CD4-positive, alpha-beta T cell (primary cell): ENCODE measurements at places on chromosomes 5 and 9.

GRCh38 chr9:92965759-92966517 is 18.6 kb downstream of the FGD3 start:
- no peak for DNase-seq

DNA sequence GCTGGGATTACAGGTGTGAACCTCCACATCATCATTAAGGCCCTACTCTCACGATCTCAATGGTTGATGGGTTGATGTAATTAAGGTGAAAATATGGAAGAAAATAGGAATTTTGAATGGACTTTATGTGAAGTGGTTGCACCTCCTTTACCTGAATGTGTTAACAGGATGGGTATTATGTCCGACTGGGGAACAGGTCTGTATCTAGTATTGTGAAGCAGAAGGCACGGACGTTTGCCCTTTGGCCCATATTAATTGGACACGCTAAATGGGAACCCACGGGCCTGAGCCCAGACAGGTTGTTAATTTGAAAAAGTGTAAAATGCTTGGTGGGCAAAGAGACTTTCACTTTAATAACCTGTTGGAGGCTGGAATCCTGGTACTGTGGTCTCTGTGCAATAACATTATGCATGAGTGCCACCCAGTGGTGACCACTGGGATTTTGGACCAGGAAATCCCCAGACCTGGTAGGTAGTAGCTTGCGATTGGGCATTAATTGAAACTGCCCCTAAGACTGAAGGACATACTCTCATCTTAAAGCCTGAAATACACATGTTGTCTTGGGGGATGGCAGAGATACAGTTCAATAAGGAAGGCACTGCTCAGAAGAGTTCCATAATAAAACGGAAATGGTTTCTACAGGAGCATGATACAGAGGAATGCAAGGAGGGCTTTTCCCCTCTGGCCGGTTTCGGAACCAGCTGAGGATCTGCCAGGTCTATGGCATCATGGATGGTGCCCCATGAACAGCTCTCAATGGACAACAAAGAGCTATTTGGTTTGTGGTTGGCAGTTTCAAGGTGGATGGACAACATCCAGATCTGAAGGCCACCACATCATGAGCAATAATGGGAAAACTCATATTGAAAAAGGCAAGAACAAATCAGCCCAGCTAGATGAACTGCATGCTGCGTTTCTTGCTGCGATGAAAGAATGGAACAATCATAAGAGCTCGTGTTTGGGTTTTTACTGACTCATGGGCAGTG is 26.2 kb upstream of the BICD2 start:
- peak; percentile 86 for DNase-seq

DNA sequence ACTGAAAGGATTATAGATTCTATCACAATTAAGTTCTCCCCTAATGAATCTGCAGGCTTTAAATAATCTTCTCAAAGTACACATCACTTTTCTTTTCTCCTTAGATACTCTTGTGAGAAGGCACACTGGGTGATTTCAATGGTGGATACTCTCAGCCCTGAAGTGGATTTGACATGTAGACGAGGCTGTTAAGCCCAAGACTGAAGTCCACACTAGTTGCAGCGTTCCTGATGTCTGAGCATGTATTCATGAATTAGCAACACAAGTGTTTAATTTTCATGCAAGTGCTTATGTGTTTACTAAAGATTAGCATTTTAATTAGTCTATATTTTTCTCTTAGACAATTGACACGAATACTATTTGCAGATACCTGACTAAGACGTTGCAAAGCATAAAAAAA is 218.9 kb downstream of the TMEM161B start:
- DNase-seq, result no peak

- no peak for DNase-seq
Measured at GRCh38 chr5:82004511-82004910, 32.7 kb downstream of the ATG10 start.

DNA sequence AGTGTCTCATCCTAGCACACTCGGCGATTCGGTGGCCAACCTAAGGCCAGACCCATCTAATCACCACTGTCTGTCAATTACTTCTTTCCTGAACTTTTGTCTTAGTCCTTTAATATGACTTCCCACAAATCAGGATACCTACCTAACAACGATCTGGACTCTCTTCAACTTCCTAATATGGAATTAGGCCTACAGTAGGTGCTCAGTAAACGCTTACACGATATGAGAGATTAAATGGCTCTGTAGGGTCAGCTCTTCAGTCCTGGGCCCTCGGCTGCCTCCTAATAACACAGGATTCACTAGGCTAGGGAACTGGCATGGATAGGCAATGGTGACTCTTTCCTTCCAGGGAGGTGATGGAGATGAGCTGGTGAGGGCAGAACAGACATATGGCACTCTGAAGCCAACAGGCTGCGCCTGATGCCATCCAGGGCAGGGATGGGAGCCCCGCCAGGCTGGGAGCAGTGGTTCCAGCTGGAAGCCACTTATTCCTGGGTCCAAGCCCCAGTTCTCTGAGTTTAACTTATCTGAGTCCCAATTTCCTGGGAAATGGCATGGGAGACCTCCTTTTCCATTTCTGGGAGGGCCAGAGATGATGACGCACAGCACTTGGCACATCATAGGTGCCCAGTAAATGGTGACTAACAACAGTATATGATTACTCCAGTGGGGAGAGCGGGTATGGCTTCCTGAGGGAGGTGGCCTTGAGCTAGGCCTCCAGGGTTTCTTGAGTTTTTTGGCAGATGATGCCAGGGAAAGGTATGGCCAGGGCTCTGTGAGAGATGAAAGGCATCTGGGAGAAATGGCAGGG is 7.3 kb downstream of the PDGFRB start:
- no peak for DNase-seq

DNA sequence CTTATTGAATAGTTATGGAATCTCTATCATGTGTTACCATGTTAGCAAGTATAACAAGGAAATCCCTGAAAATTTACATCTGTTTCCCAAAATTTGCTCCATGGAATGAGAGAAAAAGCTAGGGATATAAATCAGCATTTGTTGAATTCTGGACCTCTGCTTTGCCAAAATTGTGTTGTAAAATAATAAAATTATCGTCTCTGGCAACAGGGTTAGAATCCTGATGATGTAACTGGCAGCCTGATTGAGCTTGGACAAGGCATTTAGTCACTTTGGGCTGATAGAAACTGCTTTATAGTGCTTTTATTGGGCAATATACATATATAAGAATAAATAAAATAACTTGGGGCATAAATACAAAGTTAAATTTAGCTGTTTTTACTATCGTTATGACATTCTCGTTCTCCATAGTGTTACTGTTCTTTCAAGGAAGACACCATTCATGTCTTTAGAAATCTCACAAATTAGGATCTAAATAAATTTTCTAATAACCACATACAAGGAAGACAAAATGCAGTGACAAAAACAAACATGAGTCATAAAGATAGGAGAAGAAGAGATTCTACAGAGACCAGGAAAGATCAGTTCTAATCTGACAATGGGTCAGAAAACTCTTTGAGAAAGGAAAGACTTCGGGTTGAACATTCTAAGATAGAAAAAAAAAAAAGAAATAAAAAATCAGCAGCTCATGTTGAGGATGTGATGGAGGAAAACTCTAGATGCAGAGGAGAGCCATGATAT is 145.0 kb upstream of the CDH10 start:
- DNase-seq, result no peak

DNA sequence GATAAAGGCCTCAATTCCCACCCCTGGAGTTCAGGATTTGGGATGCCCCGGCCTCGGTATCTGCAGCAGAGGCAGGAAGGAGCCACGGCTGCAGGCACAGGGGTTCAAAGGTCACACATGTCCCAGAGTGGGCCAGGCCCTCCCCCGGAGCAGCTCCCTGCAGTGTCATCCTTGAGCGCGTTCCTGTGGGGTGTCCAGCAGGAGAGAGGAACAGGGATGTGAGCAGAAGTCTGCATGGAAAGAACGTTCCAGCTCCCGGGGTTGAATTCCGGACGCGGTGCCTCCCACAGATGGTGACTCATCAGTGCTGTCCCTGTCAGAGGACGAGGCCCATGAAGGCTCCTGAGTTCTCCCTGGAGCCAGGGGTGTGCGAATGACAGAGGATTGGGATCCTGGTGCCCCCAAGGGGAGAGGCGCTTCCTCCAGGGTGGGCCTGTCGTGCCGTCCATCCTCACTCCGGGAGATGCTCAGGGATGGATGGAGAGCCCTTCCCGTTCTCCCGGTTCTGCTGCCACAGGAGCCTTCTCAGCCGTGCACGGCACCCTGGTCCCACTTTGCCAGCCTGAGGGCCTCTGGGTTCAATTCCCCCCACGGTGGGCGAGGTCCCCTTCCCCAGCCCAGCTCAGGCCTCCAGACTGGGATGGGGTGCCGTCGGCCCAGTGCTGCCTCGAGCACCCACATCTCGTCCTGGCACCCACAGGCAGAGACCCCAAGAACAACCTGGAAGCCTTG is 3.1 kb downstream of the LCN1 start:
- no peak for DNase-seq

GRCh38 chr5:155676967-155677366 is 650.0 kb upstream of the SGCD start:
- no peak for DNase-seq

GRCh38 chr9:97388721-97389238 is 23.1 kb upstream of the TDRD7 start:
- DNase-seq, result no peak

DNA sequence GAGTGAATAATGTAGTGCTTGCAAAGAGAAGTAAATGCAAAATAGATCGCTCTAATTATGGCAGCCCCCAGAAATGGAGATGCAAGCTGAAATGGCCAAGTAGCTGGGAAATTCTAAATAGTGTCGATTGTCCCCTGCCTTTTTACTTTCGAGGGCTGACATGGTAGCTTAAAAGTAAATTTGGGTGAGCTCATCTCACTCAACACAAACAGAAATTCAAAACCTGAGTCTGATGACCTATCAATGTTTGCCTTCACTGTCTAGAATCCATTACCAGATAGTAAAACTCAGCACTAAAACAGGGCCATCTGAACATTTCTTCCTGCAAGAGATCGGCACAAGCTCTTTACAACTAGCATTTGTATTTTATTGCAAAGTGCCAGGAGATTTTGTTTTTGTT is 7.0 kb upstream of the LHX2 start:
- no peak for DNase-seq

DNA sequence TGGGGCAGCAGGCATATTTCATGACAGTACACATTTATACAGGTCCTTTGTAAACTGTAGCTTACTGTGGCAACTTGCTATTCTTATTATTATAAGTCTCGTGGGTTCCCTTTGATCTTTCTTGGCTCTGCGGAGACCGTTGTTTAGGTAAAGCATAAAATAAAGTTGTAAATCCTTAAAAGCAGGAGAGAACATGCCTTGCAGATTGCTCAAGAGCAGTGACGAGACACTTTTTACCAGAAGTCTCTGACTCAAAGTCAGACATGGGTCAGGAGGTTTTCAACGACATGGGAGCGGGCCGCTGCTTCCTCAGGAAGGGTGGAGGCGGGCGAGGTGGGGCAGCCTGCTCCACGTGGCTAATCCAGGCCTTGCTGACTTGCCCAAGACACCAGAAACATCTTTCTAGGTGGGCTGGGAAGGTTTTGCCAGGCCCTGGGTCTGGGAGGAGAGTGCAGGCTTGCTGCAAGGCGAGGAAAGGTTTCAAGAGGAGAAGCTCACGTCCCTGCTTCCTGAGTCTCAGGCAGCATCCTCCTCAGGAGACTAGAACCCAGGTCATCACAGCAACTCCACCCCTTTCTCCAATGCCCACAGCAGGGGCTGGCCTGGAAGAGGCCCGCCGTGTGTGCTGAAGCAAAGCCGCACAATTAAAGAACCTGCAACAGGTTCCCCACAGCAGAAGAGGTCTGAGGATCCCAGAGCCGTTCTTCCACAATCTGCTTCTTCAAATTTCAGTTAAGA is 6.5 kb downstream of the TBC1D2 start:
- no peak for DNase-seq

GRCh38 chr5:1343931-1344901 is 683 bp downstream of the CLPTM1L start:
- no peak for DNase-seq

DNA sequence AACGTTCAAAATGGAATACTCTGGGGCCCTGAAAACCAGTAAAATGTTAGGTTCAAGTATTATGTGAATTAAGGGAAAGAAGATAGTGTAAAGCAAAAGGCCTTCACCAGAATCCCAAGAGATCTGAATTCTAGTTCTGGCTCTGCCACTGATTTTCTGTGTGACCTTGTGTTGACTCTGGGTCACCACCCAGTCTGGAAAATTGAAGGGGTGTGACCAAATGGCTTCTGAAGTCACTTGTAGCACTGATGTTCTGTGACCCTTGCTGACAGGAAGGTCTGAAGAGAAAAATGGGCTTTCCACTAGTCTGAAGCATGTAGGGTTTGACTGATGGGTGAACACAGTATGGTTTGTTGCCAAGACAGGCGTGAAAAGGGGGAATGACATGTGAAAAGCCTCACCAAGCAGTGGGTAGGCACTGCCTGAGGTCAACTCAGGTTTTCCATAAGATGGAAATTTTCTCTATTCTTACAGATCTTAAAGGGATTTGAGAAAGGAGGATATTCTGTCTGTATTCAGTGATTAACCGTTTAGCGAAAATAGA is 33.1 kb downstream of the ANP32B start:
- no peak for DNase-seq

DNA sequence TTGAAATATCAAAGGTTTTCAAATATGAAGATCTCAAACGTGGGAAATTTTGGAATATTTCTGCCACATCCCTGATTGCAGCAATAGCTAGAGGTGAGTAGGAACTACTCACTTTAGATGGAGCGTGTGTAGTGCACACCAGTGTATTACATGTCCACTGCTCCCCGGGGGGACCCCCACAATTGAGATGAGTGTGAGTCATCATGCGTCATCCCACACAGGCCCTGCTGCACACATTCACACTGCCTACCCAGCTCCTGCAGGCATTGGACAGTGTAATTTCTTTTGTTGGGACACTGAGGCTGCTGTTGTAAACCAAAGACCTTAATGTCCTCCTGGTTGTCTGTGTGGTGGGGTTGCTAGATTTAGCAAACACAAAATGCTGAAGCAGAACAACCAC is 280.0 kb downstream of the GAS1 start:
- DNase-seq, result no peak

- no peak for DNase-seq
Measured at GRCh38 chr5:76836585-76836984, 13.2 kb upstream of the S100Z start.

DNA sequence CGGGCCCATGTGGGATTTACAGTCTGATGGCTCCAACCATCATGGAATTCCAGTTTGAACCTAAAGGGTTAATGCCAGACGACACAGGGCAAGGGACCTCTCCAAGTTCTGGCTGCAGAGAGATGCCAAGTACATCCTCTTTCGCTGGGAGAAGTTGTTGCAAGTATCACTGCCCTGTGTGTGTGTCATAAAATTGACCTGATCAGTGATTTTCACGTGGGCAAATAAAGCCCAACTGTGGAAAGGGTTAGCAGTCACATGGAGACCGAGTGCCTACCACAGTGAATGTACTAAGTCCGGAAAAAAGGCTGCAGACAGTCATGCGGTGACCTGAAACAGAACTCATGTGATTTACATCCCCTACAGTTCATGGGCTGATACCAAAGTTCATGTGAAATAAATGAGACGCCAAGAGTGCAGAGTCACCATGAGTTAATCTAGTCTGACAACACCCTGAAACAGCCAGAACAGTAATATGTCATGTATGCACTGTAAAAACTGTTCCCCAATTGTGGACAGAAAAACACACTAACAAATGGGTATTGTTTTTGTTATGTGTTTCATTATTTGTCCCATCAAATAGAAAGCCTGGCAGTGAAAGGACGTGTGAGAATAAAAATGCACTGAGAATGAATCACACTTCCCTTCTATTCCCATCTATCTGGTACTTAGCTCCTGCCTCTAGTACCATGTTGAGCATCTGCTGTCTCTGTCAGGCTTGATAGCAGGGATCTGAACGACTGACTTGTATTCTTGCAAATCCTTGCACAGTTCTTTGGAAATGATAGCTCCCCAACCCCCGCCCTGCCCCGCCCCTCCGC is 115.7 kb downstream of the SUSD1 start:
- no peak for DNase-seq

- DNase-seq, result no peak
Measured at GRCh38 chr5:105380126-105380525, 1817.5 kb upstream of the NUDT12 start.
